ENCODE measurements at places on chromosomes 3 and 15.
A peak's percentile ranks its signal among the peaks of the same experiment; 100 is the strongest.

DNA sequence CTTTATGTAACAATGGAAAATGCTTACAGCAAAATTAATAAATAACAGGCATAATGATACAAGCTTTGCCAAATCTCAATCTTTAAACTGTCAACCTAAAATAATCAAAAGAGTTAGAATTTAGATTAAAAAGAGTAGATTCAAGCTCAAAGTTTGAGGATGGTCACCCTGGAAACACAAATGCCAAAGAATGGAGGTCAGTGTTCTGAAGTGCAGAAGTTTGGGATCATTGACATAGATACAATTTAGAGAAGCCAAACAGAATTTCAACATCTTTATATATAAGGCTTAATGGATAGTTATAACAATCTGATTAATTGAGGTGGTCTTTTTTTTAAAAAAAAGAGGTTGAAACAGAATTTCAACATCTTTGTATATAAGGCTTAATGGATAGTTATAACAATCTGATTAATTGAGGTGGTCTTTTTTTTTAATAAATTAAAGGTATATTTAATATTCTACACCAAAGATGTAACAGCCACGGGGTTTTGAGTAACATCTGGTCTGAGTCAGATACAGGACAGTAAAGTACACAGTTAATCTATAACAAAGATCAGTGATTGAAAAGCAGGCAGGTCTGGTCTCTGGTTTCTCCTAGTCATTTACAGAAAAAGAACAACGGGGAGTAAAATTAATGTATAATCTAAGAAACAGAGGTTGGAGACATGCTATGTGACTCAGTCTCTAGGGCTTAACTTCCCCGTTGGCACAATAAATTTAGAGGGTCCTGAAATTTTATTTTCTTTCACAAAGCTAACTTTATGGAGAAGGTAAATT, 490.7 kb downstream of the GBE1 start:
- DNase-seq: no peak

- peak; percentile 16 for DNase-seq
Measured at GRCh38 chr15:90991587-90992285, 2.6 kb downstream of the PRC1 start.

GRCh38 chr3:132469326-132469725, 52.0 kb downstream of the DNAJC13 start:
- DNase-seq: no peak

- no peak for DNase-seq
Measured at GRCh38 chr3:147756476-147756875, 347.3 kb downstream of the ZIC1 start.

- no peak for DNase-seq
Measured at GRCh38 chr3:18648159-18648558, 223.0 kb upstream of the SATB1 start.

- DNase-seq: no peak
Measured at GRCh38 chr3:9883706-9884554, 3.9 kb upstream of the CIDEC start.

GRCh38 chr15:84022516-84022915, 213.1 kb upstream of the GOLGA6L4 start:
- DNase-seq: no peak

DNA sequence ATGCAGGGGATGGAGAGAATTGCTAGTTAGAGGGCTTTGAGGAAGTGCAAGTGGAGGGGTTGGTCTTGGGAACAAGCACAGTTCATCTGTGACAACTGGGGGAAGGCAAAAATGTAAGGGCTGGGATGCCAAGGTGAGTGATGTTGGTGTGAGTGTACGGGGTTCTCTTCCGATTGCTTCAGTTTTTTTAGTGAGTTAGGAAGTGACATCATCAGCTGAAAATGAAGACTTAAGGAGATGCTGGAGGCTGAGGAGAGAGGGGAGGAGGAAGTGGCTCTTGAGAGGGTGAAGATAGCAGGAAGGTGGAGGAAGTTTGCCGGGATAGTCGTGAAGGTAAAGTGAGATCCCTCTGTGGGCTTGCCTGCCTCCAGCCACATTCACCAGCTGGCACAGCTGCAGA, 12.7 kb downstream of the TICRR start:
- DNase-seq: no peak

- peak; percentile 40 for DNase-seq
Measured at GRCh38 chr15:76011627-76012551, at the start of gene NRG4. Gene NRG4, minus strand, starts transcription at chr15:76012424. Its CDS starts 1,194 bp downstream, at chr15:76011230.

DNA sequence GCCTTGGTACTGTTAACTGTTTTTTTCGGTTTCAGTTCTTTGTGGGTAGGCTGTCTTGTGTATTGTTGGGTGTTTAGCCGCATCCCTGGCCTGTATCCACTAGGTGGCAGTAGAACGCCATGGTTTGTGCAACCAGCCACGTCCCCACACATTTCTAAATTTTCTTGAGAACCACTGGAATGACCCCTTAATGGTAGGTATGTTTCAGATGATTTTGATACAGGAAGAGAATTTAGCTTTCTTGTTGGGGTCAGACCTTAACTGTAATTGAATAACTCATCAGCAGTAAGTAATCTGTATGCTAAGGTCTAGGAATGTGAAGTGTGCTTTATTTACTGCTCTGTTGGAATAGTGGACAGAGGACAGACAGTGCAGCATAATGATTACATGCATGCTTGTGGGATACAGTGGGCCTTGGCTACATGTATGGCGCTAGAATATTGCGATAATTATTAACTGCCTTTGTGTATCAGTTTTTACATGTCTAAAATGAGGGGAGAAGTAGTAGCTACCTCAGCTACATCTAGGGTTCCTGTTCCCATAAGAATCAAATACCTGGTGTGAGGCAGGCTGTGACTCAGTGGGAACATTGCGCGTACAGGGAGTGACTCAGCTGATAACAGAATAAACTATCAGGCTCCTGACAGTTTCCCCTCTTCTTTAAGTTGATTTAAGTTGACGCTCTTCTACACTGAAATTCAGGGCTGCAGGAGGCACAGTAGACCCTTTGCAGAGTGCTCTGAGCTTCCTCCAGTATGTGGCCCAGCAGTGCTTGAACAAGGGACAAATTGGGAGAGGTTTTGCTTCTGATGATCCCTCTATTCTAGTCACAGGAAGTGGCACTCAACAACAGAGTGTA, 25.0 kb upstream of the GPR171 start:
- DNase-seq: peak; percentile 89

DNA sequence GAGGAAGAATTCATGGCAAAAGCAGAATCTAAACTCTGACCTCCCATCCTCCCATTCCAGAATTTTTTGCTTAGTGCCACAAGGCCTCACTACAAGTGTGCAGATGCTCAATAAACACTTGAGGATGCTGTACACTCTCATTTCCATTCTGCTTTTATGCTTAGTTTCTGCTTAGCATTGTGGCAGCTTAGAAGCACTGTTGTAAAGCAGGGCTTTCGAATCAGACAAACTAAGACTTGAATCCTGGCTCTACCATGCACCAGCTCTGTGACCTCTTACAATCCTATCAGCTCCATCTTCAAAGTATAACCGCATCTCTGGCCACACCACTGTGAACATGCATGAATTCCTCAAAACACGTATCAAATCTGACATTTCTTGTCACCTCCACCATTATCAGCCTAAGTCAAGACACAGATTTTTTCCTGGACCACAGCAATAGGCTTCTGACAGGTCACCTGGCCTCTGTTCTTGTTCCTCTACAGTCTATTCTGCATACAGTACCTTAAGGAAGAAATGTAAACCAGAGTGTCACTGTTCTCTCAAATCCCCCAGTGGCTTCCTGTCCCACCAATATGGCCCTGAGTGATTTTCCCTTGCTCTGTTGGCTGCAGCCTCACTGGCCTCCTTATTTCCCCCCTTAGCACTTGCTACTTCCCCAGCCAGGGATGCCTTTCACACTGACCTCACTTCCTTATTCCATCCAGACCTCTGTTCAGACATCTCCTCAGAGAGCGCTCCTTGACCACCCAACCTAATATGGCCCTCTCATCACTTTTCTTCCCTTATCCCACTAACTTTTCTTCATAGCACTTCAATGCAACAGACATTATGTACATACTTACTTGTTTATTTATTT, 8.1 kb upstream of the PHC3 start:
- peak; percentile 47 for DNase-seq

GRCh38 chr15:74614744-74615507, 710 bp upstream of the CLK3 start:
- peak; percentile 79 for DNase-seq

- no peak for DNase-seq
Measured at GRCh38 chr15:57510647-57511046, 81.1 kb upstream of the MYZAP start.

- DNase-seq: no peak
Measured at GRCh38 chr3:191363221-191363620, 32.9 kb upstream of the UTS2B start.

- DNase-seq: no peak
Measured at GRCh38 chr15:37109872-37110572, 9.7 kb upstream of the MEIS2 start.

- peak; percentile 54 for DNase-seq
Measured at GRCh38 chr3:13294442-13295351, 125.4 kb downstream of the NUP210 start.

- DNase-seq: peak; percentile 83
Measured at GRCh38 chr15:39774688-39775267, 7.9 kb downstream of the FSIP1 start.

- no peak for DNase-seq
Measured at GRCh38 chr3:149330609-149331331, 2.7 kb downstream of the TM4SF18 start.

- no peak for DNase-seq
Measured at GRCh38 chr15:28128031-28128430, 28.9 kb upstream of the OCA2 start.

GRCh38 chr15:34729056-34729455, 25.7 kb downstream of the GJD2 start:
- no peak for DNase-seq

- DNase-seq: no peak
Measured at GRCh38 chr3:129114455-129114854, 7.1 kb downstream of the RAB43 start.

GRCh38 chr15:95405447-95405846, 925.1 kb upstream of the NR2F2 start:
- no peak for DNase-seq

- peak; percentile 98 for DNase-seq
Measured at GRCh38 chr15:65902373-65902772, 33.1 kb downstream of the RAB11A start.

DNA sequence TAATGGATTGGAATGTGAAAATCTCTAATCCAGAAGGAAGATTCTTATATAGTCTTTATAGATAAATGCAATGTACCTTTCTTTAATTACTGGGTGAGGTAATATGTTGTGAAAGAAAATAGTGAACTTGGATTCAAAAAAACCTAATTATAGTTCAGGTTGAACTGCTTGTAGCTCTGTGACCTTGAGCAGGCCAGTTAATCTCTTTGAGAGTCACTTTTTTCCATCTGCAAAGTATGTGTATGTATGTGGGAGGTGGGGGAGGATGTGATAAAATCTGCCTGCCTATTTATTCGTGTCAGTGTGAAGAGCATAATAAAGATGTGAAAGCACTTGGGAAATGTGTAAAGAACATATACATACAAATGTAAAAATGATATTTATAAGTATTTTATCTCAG, 34.4 kb downstream of the GLCE start:
- DNase-seq: peak; percentile 68

DNA sequence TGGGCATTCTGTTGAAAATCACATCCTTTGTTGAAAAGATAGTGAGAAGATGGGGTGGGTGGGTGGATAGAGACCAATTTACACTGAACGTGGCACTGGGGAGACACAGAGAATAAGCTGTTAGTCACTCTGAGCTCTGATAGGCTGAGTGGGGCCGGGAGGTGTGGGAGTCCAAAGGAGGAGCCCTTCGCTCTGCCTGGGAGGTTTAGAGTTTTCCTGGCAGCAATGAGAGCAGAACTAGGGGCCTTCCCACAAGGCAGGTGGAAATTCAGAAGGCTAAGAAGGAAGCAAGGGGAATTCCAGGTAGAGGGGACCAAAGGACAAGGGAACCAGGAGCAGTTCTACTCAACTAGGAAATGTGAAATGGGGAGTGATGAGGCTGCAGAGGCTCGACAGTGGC, 272.7 kb downstream of the RPLP1 start:
- no peak for DNase-seq

DNA sequence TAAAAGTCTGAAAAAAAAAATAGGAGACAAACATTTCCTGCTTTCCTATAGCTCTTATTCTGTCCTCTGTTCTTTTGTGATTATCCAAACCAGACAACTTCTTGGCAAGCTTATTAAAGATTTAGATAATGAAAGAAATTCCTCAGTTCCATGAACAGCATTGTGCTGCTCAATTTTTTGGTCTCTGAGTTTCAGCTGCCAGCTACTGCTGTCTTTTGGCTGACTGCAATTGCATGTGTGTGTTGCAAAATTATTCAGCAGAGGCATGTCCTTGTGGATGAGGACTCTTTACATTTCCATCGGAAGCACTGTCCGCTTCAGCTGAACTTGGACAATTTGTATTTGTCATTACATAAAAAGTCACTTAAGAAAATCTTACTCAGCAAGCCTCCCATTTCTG, 397.3 kb upstream of the RASGRP1 start:
- DNase-seq: no peak

DNA sequence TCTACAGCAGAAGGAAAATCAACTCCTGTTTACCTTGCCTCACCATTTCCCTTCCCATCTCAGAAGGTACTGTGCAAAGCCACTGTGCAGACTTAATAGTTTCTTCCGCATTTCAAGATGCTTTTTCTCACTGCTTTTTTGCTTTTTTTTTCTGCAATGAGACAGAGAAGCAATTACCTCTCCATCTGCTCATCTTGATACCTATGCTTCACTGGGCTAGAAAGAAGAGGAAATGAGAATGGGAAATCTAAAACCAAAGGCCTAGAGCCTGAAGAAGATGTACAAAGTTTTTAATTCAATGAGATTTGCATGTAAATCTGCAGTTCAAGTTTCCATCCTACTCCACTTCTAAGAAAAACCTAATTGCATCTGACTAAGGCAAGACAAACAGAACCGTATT, 238.1 kb upstream of the SETMAR start:
- DNase-seq: no peak

- DNase-seq: no peak
Measured at GRCh38 chr3:67018789-67019526, 20.9 kb downstream of the KBTBD8 start.

GRCh38 chr15:57422113-57422754, 45.9 kb downstream of the CGNL1 start:
- DNase-seq: no peak

DNA sequence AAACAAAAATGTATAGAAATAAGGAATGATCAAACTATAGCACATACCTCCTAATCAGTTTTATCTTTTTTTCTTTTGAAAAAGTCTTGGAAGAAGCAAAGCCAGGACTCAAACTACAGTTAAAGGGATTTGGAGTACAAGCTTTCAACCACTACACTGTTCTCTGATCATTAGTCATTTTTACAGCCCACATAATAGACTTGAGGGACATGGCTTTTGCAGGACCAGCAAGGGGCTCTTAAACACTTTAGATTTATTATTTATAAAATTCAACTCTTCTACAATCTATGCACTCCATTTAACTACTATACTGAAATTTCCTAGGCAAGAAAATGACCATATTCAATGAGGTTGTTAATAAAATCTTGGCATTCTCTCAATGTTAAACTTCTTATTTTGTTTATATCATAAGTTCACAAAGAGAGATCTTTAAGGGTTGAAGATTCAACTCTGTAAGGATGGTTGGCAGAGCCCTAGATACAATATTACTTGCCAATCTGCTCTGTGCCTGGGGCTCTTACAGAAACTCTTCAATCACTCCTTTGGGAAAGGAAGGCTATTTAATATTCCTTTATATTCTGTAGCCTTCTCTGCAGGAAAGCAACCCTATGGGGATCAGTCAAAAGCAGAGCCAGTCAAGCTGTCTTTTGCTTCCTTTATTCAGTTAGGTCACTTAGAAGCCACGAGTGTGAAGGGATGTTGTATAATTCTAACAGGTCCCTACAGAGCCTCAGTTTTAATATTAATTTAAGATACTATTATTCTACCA, 557.7 kb upstream of the SGO1 start:
- DNase-seq: no peak

- no peak for DNase-seq
Measured at GRCh38 chr15:82882273-82882928, 70.1 kb downstream of the HOMER2 start.
